Fibroblast of lung (primary cell): ENCODE measurements at places on chromosomes 5 and 9. TPM values are rescaled to one million over a fixed set of nuclear protein-coding genes. Genes with fewer than 3 reads are reported as not detected.

DNA sequence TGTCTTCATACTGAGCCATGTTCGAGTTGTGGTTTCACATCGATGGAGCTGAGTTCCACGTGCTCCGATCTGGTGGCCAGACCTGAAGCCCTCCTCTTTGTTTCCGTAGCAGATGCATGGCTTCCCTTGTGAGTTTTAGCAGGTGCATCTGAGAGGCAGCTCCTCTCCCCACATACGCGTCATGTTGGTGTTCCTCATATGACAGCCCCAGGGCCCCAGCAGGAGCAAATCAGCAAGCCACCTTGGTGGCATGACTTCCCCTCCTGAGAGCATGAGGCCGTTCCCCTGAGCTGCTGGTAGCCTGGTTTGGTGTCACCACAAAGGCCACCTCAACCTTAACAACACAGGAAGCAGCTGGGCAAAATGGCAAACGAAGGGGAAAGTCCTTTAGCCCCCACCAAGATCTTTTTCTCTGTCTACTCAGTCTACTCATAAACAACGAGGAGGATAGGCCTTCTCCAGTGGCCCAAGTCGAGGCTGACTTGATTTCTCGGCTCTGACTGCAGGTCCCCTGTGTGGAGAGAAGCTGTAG lies 5.9 kb downstream of the CYFIP2 start:
- no peak for DNase-seq

- DNase-seq, result no peak
These were observed 280.0 kb upstream of the MAP3K1 start for GRCh38 chr5:56535347-56535746.

GRCh38 chr5:126720369-126720768 lies 56.6 kb upstream of the LMNB1 start:
- no peak for DNase-seq

- DNase-seq, result no peak
These were observed 46.3 kb upstream of the SMIM23 start for GRCh38 chr5:171739271-171739670.

DNA sequence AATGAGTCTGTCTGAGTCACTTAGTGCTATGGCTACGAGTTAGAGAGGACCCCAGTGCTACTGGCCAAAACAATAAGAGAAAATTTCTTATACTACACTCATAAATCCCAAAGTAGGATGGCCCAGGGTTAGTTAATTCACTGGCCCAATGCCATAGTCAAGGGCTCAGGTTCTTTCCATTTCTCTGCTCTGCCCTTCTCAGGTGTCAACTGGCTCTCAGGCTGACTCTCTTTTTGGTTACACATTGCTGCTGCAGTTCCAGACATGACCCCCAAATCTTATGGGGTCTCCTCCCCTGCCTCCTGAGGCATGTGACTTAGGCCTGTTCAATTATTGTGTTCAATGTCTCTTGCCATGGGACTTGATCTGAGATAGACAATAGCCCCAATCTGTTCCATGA lies 70.4 kb downstream of the ARHGEF37 start:
- DNase-seq, result no peak

DNA sequence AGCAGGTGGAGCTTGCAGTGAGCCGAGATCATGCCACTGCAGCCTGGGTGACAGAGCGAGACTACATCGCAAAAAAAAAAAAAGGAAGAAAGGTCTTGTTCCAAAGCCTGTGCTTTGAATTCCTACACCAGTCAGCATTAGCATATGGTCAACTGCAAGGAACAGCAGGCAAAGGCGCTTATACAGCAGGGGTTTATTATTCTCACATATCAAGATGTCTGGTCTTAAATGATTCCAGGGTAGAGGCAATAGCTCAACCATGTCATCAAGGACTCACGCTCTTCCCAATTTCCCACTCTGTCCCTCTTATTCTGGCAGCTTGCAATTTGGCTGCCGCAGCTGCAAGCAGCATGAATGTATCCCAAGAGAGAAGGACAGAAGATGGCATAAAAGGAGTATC lies 28.6 kb upstream of the HRH2 start:
- no peak for DNase-seq

GRCh38 chr9:113742878-113743277 lies 133.2 kb upstream of the ZNF618 start:
- no peak for DNase-seq

Gene HTR4
- not detected in 2 replicates for total RNA-seq

DNA sequence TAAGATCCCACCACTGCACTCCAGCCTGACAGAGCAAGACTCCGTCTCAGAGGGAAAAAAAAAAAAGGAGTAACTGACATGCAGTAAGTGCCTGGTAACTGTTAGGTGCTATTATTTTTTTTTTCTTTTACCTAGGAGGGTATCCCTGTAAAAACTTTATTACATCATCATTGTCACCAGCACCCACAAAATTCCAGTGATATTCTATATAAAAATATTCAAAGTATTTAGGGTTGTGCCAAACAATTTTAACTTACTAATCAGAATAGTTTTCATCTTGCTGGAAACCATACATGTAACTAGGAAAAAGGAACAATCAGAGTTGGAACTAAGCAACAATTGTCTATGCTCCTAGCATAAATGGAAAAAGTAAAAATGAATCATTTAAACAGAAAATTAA lies 112.4 kb downstream of the SSBP2 start:
- DNase-seq, result no peak

Gene QRFP
- total RNA-seq, result not detected in 2 replicates
